ENCODE measurements at places on chromosomes 16 and 17.
A peak's percentile ranks its signal among the peaks of the same experiment; 100 is the strongest.

GRCh38 chr17:62163847-62164246 lies 98.8 kb upstream of the MED13 start:
- no peak for DNase-seq

GRCh38 chr16:72996291-72997062 lies 51.5 kb downstream of the ZFHX3 start:
- no peak for DNase-seq

- no peak for DNase-seq
These were observed 30.4 kb downstream of the NME3 start for GRCh38 chr16:1740781-1741490.

GRCh38 chr16:1224558-1224957 lies 510 bp downstream of the TPSG1 start:
- DNase-seq: no peak

GRCh38 chr17:58521680-58522079 lies 7.2 kb upstream of the MTMR4 start:
- DNase-seq: no peak

GRCh38 chr16:84568066-84568465 lies 49.8 kb downstream of the COTL1 start:
- no peak for DNase-seq

GRCh38 chr17:60685437-60685836 lies 7.8 kb downstream of the BCAS3 start:
- no peak for DNase-seq

DNA sequence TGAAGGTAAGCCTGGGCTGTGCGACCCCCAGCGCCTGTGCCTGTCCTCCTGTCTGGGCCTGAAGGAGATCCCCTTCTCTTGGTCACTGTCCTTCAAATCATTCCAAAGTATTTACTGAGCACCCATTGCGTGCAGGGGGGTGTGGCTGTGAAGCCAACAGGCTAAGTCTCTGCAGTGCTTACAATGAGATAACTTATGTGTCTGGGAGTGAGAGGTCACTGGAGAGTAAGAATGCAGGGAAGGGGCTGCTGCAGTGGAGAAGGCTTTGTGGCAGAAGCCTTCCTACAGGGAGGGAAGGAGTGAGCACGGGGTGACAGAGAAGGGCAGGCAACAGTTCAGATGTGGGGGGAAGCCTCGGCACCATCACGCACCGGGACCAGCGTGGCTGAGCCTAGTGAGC lies 11.2 kb upstream of the SMIM5 start:
- no peak for DNase-seq

GRCh38 chr17:74742153-74742515 lies 5.1 kb downstream of the RAB37 start:
- DNase-seq: no peak

GRCh38 chr17:7380321-7380720 lies 568 bp upstream of the TNK1 start:
- DNase-seq: peak; percentile 74

- no peak for DNase-seq
These were observed 224.9 kb downstream of the PRKCA start for GRCh38 chr17:66527335-66527734.

DNA sequence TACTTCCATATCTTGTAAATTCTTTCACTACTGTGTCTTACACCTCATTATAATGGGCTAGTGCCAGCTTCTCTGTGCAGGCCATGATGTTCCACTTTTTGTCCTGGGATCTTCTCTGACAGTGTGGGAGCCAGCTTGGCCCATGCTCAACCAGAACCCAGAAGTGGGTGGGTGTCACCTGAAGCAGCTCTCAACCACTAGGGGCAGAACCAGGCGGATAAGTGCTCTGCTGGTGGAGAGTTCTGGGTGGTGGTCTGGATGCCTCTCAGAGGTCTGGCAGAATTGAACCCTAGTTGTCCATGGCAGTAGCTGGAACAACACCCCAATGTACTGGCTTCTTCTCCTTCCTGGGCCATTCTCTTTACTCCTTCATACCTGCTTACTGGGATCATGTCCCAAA lies 254.1 kb upstream of the N4BP1 start:
- DNase-seq: no peak
